ENCODE measurements at places on chromosomes 2 and 18.

GRCh38 chr18:63909870-63910269 is 2.1 kb downstream of the SERPINB10 start:
- DNase-seq: no peak

- DNase-seq: no peak
Observed at GRCh38 chr2:237931205-237931721, 35.6 kb upstream of the UBE2F start.

DNA sequence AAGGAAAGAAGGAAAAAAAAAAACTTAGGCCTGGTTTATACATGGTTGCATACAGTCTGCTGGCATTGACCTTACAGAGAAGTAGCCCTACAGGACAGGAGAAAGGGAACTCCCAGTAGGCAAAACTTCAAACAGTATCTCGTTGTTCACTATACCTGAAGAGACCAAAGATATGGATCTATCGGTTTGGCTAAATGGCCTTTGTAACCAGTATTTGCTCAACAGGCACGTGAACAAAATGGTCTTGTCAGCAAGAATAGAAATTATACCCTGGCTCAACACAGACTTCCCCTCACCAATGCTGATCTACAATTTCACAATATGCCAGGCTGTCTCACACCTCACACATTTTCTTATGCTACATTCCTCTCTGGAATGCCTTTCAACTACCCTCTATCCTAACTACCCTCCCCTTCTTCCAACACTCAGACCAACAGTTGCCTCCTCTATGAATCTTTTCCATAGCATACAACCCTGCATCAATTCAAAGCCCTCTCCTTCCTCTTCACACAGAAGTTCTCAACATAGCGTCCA is 13.7 kb downstream of the HYCC2 start:
- no peak for DNase-seq

DNA sequence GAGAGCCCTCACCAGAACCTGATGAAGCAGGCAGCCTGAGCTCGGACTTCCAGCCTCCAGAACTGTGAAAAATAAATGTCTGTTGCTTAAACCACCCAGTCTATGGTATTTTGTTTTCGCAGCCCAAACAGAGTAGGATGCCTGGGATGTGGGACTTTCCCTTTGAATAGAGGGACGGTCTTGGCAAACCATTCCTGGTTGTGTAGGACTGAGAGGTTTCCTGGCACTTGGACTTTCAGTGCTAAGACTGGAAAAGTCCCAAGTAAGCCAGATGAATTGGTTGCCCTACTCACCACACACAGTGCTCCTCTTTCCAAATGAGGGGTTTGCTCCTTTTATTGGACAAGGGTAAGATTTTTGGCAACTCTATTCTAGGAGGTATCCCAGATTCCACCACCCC is 46.8 kb upstream of the ACMSD start:
- DNase-seq: no peak

GRCh38 chr2:176242276-176242675 is 27.0 kb upstream of the MTX2 start:
- no peak for DNase-seq

DNA sequence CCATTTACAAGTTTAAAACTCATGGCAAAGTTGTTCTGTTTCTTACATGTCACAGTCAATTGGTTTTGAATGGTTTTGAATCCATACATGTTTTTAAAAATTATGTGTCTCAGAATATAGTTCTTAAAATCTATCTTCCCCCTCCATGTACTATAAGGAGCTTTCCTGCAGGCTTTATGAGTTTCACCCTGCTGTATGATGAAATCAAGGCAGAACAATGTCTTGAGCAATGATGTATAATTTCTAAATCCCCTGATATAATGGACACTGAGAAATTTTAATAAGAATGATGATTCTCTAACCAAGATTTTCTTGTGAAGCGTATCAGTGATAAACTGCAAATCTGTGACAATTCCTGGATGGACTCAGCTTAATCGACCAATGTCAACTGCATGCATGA is 10.6 kb upstream of the ZNF516 start:
- DNase-seq: peak; percentile 1

DNA sequence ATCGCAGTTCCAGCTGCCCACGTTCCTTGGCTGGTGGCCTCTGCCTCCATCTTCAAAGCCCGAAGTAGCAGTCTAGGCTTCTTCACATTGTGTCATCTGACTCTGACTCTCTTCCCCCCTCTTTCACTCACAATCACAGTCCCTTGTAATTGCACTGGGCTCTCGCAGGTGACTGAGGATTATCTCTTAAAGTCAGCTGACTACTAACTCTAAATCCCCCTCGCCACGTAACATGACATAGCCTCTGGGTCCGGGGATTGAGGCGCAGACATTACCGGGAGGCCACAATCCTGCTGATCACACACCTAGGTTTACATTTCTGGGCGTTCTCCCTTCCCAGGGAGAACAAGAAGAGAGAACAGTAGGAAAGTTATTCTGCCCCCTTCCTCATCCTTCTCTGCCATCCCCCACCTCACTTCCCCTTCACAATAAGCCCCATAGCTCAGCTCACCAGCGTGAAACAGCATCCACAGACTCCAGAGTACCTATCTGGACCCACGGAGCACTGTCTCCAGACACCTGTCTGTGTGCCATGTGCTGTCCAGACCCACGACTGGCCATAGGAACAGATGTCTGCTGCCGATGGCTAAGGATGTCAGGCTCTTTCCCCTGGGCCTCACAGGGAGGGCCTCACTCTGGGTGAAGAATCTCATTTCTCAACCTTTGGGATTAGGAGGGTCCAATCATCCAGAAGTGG is 64.3 kb upstream of the FZD7 start:
- DNase-seq: no peak

DNA sequence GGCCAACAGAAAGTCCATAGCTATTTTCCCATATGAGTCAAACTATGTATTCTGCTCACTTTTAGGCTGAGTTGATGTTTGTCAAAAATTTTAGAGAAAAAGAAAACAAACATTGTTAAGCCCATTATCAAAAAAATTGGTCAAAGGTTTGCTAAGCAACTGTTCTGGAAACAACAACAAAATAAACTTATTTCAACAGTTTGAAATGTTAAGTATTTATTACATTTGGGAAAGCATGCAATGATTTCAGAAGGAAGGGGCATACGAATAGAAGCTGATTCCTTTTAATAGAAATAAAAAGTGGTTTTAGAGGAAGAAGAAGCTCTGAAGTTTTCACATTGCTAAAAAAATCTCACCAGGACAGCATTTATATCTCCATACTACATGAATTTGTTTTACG is 1837.5 kb upstream of the CELF4 start:
- DNase-seq: no peak

DNA sequence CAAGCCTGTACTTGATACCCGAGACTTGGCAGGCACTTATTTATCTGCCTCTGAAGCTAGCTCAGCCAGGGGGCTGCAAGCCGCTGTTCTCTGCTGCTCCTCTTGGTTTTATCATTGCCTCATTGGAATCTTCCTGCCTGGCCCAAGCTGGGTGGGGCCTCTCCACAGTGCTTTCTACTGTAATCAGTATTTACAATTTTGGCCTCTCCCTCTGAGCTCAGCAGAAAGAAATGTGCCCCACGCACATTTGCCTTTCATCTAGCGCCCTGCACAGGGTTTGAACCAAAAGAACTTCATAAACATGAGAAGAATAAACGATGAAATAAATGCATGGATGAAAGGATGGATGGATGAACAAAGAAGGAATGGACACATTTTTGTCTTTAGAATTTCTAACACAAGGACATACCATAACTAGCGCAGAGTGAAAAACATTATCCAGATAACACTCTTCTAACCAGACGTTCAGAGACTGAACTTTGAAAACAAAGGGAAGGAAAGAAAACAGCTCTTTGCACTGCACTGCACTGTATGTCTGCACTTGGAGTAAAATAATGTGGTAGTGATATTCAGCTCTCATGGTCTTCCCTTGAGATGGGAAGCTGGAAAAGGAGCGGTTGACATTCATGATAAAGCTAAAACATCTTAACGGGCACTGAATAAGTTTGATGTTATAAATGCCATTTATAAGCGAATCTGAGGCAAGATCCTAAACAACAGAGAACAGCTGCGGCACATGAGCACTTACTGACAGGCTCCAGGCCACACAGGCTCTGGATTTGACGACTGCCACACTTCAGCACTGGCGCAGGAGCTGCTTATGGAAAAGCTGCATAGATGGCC is 86.8 kb upstream of the SP3 start:
- peak; percentile 58 for DNase-seq

- no peak for DNase-seq
Observed at GRCh38 chr2:69298261-69298660, 88.8 kb downstream of the GFPT1 start.

DNA sequence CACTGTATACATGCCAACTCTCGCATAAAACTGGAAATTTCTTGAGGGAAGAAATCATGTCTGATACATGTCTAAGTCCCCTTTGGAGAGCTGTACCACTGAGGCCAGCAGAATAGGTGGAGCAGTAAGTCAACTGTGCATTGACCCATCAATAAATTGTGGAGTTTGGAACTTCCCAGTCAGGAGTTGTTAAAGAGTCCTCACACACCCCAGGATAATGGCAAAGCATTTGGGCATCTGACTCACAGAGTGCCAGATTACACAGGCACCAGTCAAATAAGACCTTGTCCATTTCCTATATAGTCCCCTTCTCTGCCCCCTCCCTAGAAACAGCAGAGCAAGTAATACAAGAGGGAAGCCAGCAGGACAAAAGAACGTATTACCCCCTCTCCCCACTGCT is 10.4 kb downstream of the VSNL1 start:
- DNase-seq: no peak

DNA sequence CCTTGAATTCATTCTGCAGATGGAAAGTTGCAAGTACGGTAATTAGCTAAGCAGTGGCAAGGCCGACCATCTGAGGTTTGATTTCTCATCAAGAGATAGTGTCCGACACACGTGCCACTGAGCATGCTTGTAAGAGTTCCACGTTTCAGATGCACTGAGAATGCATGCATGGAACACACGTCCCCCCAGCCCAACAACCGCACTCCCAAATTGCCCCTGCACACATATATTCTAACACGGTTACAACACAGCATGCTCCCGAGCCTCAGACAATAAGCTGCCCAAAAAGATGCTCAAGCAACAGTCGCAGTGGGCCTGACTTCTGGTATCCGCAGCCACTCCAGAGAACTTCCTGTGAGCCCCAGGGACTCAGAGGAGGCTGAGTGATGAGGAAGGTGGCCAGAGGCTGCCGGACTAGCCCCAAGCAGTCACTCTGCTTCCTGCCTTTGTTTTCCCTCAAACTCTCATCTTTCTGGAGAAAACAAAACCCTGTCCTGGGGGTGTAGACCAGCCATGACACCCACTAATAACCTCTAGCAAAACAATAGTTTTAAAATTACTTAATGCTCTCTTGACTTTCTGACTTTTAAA is 204.0 kb downstream of the TGIF1 start:
- no peak for DNase-seq

DNA sequence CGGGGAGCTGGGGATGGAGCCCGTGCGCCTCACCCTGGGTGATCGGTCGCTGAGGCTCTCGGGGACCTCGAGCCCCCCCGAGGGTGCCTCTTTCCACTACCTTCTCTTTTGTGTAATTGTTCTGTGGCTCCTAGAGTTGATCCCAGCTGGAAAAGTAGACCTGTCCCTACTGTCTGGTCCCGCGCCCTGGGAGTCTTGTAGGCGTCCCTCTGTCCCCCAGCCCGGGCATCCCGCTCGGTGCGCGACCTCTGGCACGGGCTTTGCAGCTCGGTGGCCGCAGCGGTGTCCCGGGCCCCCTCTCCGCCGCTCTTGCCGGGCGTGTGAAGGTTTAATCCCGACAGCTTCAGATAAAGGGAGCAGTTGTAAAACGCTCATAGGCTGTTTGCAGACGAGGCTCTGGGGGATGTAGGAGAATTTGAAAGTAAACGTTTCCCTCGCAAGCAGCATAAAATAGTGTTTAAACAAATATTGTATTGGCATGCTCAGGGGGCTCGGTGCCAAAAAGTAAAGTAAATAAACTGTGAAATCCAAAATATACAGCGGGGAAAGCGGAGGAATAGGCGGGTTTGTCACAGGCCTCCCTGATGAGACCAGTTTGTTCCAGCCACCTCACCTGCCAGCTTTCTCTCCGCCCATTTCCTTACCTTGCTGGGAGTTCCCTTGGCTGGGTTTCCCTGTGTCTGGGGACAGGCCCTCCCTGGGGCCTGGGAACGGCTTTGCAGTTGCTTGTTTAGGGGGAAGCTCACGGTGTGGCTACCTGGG is 1.9 kb downstream of the GLI2 start:
- DNase-seq: peak; percentile 24

- no peak for DNase-seq
Observed at GRCh38 chr2:238502088-238502810, 75.5 kb downstream of the ASB1 start.

DNA sequence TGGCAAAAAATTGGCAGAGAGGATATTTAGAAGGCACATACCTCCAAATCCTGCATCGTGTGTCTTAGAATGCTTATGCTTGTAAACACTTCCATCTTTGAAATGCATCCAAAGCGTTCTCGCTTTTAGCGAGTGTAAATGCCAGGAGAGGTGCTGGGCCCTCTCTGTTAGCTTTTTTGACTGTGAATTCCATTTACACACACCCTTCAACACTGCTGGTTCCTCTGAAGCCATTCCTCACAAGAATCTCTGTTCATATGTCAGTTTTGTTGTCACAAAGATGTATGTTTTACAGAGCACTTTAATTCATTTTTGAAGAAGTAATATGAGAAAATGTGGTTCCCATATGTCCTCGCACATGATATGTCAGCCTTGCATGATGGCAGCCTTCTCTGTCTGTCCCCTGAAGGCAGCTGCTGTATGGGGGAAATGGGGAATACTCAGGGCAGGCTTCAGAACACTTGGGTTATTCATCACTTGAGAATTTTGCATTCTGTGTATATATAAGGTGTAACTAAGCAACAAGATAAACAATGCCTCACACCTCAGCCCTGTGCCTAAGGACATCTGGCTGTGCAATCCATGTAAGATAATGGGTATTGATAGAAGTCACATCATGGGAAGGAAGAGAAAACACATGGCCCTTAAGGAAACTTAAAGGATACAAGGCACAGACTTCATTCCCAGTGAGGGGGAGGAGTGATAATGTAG is 52.3 kb downstream of the RAB27B start:
- DNase-seq: no peak

DNA sequence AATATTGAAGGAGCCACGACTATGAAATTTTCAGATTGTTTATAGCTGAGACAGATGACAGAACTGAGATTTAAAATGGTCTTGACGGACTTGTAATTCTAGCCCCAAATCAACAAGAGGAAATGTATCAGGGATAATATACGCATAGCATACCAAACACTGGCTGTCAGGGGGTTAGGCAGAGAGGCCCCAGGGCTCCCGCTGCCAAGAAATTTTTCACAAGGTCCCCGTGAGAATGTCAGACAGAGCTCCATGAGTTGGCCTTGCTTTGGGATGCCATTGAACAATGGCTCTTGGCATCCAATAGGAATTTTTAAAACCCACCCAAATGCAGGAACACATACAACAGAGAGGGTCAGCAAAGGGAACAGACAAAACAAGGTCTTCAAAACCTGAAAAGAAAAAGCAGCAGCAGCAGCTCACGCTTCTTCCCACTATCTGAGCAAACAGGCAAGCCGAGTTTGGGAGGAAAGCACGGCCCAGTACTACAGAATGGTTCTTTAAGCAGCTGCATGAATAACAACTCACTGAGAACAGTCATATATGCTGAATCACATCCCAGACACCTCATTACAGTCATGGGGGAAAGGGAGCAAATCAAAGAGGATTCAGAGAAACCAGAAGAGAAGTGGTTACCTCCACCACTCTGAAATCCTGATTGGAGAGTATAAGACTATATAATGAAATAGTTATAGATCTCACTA is 445.6 kb downstream of the RND3 start:
- no peak for DNase-seq

- DNase-seq: no peak
Observed at GRCh38 chr2:129803032-129803431, 176.4 kb upstream of the RAB6C start.

Data from HAP-1 (cell line).